ENCODE measurements at places on chromosomes 7 and 10.

DNA sequence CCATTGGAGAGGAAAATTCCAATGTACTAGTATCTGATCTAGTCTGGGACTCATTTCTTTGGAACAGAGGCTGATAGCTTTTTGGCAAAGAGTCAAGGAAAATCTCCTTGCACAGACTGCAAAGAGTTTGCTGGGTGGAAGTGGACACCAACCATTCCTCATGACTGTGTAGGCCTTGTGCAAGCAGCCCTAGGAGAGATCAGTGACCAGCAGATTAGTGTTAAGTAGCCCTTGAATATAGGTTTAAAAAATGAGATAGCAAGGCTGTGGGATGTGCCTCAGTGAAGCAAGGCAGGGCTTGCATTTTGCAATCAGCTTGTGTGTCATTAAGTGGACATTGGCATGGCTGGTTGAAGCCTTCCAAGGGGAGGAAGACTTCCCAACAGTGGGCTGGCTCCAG is 341.6 kb downstream of the PLXNA4 start:
- H3K27ac ChIP-seq = no peak overlapping the region
- no peaks in the 10 kb centered on the region for H3K4me1 ChIP-seq
- no peak for DNase-seq
- H3K4me3 ChIP-seq = no peak overlapping the region
- no peaks in the 10 kb centered on the region for H3K27me3 ChIP-seq

GRCh38 chr10:97515271-97515978 is 16.7 kb downstream of the UBTD1 start:
- no peaks in the 10 kb centered on the region for H3K27me3 ChIP-seq
- peaks cover 22% of the 10 kb centered on the region for H3K4me1 ChIP-seq
- DNase-seq = no peak
- no peak overlapping the region for H3K27ac ChIP-seq
- no peaks in the 10 kb centered on the region for H3K36me3 ChIP-seq

DNA sequence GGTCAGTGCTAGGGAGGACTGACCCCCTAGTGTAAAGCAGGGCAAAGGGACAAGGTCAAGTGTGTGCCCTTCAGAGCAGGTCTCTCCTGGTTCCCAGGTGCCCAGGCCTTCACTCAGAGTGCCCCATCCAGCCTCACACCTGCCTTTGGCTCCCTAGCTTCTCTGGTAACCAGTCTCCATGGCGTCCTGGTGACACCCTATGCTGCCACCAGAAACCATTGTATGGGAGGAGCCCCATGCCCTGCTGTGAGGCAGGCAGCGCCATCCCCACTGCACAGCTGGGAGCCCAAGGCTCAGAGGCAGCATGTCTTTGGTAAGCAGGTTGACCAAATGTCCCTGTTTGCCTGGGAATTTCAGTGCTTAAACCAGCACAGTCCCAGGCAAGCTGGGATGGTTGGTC is 33.1 kb upstream of the HMX3 start:
- H3K27me3 ChIP-seq = no peaks in the 10 kb centered on the region
- H3K4me1 ChIP-seq = no peaks in the 10 kb centered on the region
- no peaks in the 10 kb centered on the region for H3K36me3 ChIP-seq
- no peak overlapping the region for H3K4me3 ChIP-seq

- H3K36me3 ChIP-seq = no peaks in the 10 kb centered on the region
- DNase-seq = no peak
- H3K4me3 ChIP-seq = no peak overlapping the region
- H3K27ac ChIP-seq = peak overlapping the region; percentile 74
- no peaks in the 10 kb centered on the region for H3K27me3 ChIP-seq
Observed at GRCh38 chr10:125016611-125017202, 74.8 kb downstream of the ZRANB1 start.

DNA sequence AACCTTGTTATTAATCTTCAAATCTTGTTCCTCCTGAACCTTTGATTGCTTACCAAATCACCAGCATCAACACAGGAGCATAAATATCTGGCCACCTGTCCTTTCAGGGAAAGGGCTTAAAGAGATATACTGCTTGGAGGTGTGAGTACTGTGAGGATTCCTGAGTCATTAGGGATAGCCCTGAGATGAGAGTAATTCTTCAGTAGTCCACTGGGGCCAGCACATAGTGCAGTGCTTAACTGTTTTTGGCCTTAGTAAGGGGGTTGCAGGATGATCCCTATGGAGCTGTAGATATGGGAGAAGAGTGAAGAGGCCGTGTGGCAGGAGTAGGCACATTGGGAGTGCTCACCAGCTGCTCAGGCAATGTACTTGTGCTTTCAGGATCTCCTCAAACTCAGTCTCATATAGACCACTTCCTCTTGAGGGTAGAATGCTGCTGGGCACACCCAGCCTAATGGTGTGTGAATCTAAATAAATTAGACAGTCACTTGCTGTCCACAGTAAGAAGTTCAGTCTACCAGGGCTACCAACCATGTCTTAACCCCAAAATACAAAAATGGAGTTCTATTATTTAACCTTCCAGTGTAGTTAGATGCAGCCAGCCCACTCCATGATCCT is 26.5 kb upstream of the GPR141 start:
- no peak overlapping the region for H3K4me3 ChIP-seq
- no peaks in the 10 kb centered on the region for H3K4me1 ChIP-seq
- H3K27ac ChIP-seq = no peak overlapping the region
- H3K27me3 ChIP-seq = no peaks in the 10 kb centered on the region
- H3K36me3 ChIP-seq = no peaks in the 10 kb centered on the region
- DNase-seq = no peak

- no peak for DNase-seq
- H3K4me1 ChIP-seq = peaks cover 11% of the 10 kb centered on the region
- no peak overlapping the region for H3K4me3 ChIP-seq
- H3K27ac ChIP-seq = no peak overlapping the region
Observed at GRCh38 chr10:86451604-86451960, 70.0 kb downstream of the WAPL start.

- H3K4me3 ChIP-seq = no peak overlapping the region
- H3K36me3 ChIP-seq = no peaks in the 10 kb centered on the region
- peak; percentile 74 for DNase-seq
- H3K27ac ChIP-seq = peak overlapping the region; percentile 55
- peaks cover 52% of the 10 kb centered on the region for H3K4me1 ChIP-seq
- H3K27me3 ChIP-seq = no peaks in the 10 kb centered on the region
Observed at GRCh38 chr10:6052247-6053221, 9.6 kb downstream of the IL2RA start.

DNA sequence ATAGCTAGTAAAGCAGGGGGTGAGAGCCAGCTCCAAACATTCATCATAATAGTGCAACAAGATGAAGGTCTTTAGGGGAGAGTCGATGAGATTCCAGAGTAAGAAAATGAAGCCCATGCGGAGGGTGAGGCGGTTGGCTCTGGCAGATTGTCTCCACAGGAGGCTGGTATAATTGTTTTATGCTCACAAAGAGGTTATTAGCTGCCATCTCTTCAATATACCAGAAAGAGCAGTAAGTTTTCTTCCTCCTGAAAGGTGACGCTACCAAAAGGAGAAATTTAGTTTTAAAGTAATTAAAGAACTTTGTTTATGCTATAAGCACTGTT is 59.2 kb upstream of the KCNIP2 start:
- H3K27ac ChIP-seq = no peak overlapping the region
- no peaks in the 10 kb centered on the region for H3K36me3 ChIP-seq
- no peak overlapping the region for H3K4me3 ChIP-seq

- peaks cover 37% of the 10 kb centered on the region for H3K4me1 ChIP-seq
- H3K4me3 ChIP-seq = no peak overlapping the region
- no peaks in the 10 kb centered on the region for H3K36me3 ChIP-seq
- DNase-seq = no peak
Observed at GRCh38 chr10:12501324-12501723, 152.0 kb downstream of the CAMK1D start.

GRCh38 chr10:59075576-59075975 is 100.9 kb upstream of the PHYHIPL start:
- H3K27me3 ChIP-seq = no peaks in the 10 kb centered on the region
- H3K36me3 ChIP-seq = no peaks in the 10 kb centered on the region
- H3K4me3 ChIP-seq = no peak overlapping the region
- peaks cover 5% of the 10 kb centered on the region for H3K4me1 ChIP-seq

DNA sequence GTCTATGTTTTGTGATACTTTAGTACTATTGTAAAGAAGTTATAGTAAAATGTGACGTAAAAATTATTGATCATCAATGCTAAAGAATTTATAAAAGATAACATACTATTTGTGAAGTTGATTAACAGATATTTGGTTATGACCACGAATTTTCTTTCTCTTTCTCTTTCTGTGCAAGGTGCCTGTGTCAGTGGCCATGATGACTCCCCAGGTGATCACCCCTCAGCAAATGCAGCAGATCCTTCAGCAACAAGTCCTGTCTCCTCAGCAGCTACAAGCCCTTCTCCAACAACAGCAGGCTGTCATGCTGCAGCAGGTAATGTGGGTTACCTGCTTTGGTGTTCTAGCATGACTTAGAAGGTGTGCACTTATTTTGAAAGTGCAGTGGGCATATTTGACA is 213.7 kb downstream of the FOXP2 start:
- no peak overlapping the region for H3K4me3 ChIP-seq
- no peaks in the 10 kb centered on the region for H3K27me3 ChIP-seq
- DNase-seq = no peak
- H3K27ac ChIP-seq = no peak overlapping the region

DNA sequence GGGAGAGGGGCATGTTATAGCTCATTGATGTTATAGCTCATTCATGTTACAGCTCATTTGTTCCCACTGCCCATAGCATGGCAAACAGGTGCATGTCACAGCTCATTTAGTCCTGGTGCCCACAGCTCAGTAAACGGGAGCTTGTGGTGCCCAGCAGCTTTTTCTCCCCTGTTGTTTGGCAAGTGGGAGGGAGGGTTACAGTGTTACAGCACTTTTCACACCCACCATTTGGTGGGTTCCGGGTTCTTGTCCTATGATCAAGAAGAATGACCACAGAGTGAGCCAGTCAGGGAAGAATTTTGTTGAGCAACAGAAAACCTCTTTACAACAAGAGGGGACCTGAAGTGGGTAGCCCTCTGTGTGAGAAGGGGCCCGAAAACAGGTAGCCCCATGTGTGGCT is 162.8 kb upstream of the CSTF2T start:
- no peak overlapping the region for H3K27ac ChIP-seq
- no peak overlapping the region for H3K4me3 ChIP-seq
- no peaks in the 10 kb centered on the region for H3K36me3 ChIP-seq
- H3K4me1 ChIP-seq = peaks cover 10% of the 10 kb centered on the region

DNA sequence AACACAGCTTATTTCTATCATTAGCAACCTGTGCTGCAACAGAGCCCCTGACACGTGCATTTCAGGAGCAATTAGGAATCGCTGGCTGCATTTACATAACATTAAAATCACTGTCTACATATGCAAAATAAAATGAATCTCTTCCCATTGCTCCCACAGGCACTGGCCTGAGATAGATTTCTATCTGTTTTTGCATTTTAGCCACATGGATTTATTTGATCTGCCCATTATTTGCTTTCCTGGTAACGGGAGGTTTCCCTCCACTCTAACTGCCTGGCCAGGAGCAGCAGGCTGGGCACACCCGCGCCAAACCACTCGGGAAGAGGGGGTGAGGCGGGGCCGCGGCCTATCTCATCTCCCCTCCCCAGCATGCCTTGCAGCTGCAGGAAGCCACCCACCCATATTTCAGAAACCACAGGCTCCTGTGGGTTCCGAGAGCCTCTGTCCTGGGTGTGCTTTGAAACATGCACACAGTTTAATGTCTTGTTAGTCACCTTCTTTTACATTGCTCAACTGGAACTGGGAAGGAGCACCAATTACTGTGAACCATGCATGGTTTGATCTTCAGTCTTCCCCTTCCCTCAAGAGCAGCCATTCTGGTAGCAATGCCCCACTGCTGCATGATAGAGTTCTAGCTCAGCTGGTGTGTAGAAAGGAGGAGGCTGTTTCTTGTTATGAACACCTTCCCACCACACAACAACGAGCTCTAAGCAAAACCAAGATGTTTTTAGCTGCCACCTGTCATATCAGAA is 37.7 kb upstream of the IKZF1 start:
- H3K27ac ChIP-seq = no peak overlapping the region
- no peak overlapping the region for H3K4me3 ChIP-seq
- no peaks in the 10 kb centered on the region for H3K36me3 ChIP-seq
- DNase-seq = no peak

DNA sequence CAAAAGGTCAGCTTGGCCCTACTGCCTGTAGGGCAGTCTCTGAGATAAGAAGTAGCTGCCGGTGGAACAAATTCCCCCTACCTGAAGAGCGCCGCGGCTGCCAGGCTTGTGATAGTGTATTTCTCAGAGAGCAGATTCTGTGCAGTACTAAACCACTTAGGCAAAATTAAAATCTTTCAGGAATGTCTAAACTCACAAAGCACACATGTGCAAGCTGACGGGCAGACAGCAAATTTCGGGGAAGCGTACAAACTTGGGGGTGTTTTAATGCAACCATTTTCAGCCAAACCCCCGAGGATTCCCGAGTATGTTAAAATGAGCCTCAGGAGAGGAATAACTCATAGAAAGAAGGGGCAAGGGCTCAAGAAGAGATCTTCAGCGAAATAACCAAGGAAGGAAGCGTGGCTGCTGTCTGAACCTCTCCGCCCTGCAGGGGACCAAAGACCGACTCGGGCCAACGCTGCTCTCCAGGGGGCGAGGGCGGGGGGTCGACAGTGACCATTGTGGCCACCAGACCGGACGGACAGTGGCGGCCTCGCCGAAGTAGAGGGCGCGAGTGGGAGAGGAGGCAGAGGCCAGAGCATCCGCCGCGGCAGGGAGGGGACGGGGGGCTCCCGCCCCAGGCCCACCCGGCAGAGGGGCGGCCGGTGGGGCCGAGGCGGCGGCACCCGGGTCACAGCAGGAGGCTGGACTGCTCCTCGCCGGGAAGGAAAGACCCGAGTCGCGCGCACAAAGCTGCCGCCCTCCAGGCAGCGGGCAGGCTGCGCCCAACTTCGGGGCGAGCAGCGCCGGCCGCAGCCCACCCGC is 819 bp downstream of the HYCC1 start:
- H3K4me1 ChIP-seq = peaks cover 37% of the 10 kb centered on the region
- H3K36me3 ChIP-seq = no peaks in the 10 kb centered on the region
- H3K27ac ChIP-seq = peak overlapping the region; percentile 86
- H3K27me3 ChIP-seq = no peaks in the 10 kb centered on the region

DNA sequence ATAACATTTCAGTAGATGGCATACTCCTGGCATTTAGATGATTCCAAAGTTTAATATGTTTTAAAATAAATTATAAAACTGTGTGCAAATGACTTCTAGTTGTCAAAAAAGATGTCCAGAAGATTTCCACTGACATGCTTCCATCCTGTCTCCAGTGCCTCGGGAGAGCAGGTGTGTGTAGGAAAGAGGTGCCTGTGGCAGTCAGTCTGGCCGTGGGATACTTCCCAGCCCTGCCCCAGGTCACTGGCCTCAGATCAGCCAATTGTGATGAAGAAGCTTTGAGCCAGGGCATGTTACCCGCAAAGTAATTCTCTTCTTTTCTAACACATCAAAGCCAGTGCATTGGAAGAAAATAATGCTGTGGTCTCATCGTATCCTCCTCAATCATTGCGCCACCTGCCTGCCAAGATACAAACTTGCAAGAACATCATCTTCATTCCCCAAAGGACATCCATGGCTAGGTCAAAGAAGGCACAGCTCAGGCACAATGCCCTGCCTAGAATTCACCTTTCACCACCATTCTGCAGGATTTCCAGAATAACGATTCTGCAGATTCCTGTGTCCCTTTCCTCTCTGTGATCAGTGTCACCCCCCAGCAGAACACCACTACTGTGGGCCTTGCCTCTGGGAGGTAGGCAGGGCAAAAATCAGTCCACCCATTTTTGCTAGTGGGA is 6.3 kb upstream of the KCNMA1 start:
- H3K4me3 ChIP-seq = no peak overlapping the region
- peaks cover 32% of the 10 kb centered on the region for H3K4me1 ChIP-seq
- no peaks in the 10 kb centered on the region for H3K36me3 ChIP-seq
- H3K27ac ChIP-seq = no peak overlapping the region

GRCh38 chr7:21912931-21913780 is 32.5 kb downstream of the CDCA7L start:
- no peak for DNase-seq
- no peak overlapping the region for H3K27ac ChIP-seq
- H3K4me1 ChIP-seq = peaks cover 21% of the 10 kb centered on the region
- no peaks in the 10 kb centered on the region for H3K27me3 ChIP-seq
- no peak overlapping the region for H3K4me3 ChIP-seq
- H3K36me3 ChIP-seq = peaks cover 2% of the 10 kb centered on the region
